ENCODE measurements at places on chromosomes 6 and 20.

- no peak for DNase-seq
Observed at GRCh38 chr20:39861381-39861780, 827.7 kb downstream of the MAFB start.

DNA sequence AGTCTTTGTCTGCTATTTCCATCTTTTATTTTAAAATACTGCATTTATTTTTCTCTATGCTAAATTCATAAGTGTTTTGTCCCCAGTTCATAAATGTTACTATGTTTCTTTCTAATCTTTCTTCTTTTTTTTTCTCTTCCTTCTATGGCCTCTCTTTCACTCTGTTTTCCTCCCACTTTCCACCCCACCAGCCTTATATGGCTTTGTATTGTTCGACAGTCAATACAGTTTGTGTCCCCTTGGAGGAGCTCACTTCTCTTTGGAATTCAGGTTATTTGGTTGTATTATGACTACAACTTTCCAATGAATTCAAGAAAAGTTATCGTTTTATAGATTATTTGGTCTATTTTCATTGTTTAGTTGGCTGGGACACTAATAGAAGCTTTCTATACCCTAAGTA lies 393.5 kb downstream of the NKAIN2 start:
- no peak for DNase-seq

DNA sequence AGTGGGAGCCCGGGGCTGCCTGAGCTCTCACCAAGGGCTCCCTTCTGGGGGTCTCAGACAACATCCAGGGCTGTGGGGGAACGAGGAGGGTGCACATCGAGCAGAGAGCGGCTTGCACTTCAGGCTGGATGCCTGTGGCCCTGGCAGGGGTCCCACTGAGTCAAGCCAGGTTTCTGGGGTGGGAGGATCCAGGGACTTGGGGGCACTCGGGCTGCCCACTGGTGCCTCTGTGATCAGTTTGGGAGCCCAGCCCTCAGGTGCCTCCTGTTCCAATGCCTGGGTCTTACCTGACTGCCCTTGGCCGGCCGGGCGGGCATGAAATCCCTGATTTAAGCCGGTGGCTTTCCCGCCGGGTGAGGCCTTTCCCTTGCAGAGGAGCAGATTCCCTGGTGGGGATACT lies 470 bp downstream of the COL20A1 start:
- no peak for DNase-seq

DNA sequence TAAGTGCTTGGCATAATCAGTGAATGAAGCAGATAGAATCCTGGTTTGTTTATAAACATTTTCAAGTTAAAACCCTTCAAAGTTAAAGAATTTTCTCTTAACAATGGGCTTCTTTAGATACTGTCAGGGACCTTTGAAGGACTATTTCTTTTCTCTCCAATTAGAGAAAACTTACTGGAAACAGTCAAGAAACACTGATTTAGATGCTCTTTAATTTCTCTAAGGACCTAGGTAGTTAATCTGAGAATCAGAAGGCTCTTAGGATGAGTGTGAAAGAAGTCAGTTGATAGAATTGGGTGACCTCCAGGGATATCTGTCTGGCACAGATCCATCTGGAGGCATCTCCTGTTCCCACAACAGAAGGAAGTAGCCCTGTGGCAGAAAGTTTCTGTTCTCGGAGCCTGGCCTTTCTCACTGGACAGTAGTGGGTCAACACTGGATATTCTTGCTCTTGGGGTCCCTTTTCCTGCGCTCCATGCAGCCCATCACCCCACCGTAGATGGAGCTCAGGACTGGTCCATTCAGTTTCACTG lies 22.5 kb downstream of the KIAA0408 start:
- DNase-seq: no peak

DNA sequence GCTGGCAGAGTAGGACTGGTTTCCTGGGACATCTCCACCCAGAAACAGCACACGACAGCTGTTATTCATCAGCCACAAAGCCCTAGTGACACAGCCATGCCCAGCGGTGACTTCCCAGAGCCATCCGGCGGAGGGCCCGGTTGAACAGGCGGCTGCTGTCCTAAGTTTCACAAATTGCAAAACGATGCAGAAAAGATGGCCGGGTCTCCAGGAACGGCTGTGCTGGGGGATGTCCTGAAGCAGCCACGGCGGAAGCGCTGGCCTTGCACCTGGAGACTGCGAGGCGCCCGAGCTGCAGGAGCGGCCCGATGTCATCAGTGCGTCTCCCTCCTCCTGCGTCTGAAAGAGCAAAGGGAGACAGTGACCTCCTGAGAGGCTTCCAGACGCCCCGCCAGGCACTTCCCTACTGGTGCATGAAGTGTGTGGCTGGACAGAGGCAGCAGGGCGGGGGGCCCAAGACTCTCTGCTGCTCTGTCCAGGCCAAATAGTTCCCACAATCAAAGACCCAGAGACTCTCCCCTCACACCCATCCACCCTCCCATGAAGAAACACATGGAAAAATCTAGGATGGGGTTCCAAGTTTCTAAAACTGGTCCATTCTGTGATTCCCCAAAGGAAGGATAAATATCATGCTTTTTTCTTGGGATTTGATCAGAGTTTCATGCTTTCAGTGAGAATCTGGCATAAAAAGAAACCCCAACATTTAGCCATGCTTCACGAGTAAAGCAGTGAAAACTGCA lies 44.0 kb downstream of the SSR1 start:
- no peak for DNase-seq

DNA sequence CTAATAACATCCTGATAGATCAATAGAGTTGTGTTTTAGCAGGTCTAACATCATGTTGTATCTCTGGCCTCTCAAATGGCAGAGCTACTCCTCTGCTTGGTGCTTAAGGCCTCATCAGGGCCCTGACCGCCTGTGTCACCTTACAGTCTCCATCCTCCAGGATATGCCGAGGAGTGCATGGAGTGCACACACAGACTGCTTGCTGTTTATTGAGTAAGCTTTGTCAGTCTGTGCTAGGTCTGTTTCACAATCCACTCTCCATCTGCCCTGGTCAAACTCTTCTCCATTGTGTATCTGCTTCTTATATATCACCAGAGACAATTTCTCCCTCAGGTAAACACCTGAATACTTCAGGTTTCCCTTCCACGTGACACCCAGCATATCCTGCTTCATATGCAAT lies 136.1 kb downstream of the SLC24A3 start:
- no peak for DNase-seq

GRCh38 chr6:29909985-29910384 lies 32.3 kb upstream of the HLA-A start:
- no peak for DNase-seq

All from GM12891 (cell line).